Chondrocyte (in vitro differentiated cells): ENCODE measurements at places on chromosomes 12 and 14. TPM values are rescaled to one million over a fixed set of nuclear protein-coding genes. Genes with fewer than 3 reads are reported as not detected.

DNA sequence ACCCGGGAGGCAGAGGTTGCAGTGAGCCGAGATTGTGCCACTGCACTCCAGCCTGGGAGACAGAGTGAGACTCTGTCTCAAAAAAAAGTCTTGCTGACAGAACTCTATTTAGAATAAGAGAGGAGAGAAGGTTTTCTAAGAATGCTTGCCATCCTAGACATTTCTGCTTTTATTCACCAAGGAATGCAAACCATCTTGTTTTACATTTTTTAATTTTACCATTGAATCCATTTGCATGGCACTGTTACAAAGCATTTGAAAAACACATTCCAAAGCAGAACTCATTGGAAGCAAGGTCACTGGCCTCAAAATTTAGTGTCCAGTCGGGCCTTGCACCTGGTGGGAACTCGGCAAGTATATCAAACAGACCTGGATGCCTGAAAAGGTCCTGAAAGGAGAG lies 44.2 kb upstream of the RASSF3 start:
- no peak for DNase-seq

DNA sequence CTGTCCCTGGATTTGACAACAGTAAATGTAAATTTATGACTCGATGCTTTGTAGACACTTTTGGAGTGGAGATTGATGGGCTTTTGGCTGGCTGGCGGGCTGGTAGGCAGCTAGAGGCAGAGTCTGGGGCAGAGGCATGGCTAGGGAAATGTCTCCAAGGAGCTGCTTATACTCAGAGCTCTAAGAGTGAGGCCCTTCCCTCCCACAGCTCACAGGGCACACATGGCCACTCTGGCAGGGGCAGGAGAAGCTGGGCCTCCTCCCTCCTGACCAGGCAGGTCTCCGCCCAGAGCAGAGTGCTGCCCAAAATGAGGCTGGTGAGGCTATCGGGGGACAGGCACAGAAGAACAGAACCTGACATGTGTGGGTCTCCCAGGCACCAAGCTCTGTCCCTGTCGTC lies 67.5 kb downstream of the GALNT16 start:
- peak; percentile 72 for DNase-seq

DNA sequence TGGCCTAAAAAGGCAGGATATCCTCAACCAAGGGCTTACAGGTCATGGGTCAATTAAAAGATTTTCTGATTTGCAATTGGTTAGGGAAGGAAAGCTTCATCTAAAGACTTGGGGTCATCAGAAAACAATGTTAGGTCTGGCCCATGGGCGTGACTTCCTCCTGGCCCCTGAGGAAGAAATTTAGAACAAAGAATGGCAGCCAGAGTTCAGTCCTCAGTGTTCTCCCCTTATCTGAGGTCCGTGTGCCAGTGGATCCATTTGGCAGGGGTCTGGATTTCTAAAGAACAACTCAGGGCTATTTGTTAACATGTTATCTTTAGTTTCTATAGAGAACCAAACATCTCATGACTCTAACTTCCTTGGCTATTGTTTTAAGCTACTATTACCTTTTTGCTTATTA lies 27.8 kb upstream of the NFYB start:
- DNase-seq: no peak

Gene ALG10
- total RNA-seq: 4.5 to 7.5 TPM (median 5.9 TPM) in 3 replicates

Gene RFX4
- not detected in 3 replicates for total RNA-seq

DNA sequence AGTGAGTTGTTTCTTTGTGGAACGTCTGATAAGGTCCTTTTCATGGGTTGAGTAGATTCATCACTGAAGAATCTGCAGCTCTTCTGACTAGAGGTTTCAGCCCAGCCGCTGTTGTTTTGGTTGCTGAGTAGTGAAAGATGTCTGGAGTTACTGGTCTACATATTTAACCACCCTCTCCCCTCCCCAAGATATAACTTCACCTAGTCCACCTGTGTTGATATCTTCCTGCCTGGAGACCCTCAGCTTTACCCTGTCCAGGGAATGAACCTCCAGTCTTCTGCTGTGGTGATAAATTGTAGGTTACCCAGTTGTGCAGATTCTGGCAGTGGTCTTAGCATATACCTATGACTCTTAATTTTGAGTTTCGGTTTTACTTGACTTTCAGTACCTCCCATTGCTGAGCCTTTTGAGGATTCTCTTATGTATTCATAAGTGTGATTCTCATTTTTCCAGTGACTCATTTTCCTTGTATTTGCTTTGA lies 62.9 kb downstream of the CCDC91 start:
- DNase-seq: no peak

Gene TMEM179
- 0.54 to 1.2 TPM (median 0.75 TPM) in 3 replicates for total RNA-seq

Gene CIDEB
- total RNA-seq: not detected in 3 replicates

Gene EPS8
- 114 to 181 TPM (median 120 TPM) in 3 replicates for total RNA-seq

- DNase-seq: no peak
Measured at GRCh38 chr14:62886461-62886860, 158.8 kb downstream of the KCNH5 start.

DNA sequence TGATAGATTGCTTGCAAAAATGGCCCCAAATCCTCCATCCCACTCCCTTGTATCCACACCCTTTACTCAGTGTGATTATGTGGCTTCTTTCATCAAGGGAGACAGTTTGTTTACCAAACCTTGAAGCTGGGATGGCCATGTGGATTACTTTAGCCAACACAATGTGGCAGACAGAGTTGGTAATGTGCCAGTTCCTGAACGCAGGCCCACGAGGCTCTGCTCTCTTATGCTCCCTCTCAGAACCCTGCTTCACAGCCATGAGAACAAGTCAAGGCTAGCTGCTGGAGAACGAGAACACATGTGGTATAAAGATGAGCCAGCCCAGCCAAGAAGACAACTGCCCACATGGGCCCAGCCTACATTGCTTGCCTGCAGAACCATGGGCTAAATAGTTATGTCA lies 162.3 kb downstream of the NDUFA12 start:
- no peak for DNase-seq

- no peak for DNase-seq
Measured at GRCh38 chr12:48281811-48282210, 68.9 kb downstream of the ZNF641 start.

DNA sequence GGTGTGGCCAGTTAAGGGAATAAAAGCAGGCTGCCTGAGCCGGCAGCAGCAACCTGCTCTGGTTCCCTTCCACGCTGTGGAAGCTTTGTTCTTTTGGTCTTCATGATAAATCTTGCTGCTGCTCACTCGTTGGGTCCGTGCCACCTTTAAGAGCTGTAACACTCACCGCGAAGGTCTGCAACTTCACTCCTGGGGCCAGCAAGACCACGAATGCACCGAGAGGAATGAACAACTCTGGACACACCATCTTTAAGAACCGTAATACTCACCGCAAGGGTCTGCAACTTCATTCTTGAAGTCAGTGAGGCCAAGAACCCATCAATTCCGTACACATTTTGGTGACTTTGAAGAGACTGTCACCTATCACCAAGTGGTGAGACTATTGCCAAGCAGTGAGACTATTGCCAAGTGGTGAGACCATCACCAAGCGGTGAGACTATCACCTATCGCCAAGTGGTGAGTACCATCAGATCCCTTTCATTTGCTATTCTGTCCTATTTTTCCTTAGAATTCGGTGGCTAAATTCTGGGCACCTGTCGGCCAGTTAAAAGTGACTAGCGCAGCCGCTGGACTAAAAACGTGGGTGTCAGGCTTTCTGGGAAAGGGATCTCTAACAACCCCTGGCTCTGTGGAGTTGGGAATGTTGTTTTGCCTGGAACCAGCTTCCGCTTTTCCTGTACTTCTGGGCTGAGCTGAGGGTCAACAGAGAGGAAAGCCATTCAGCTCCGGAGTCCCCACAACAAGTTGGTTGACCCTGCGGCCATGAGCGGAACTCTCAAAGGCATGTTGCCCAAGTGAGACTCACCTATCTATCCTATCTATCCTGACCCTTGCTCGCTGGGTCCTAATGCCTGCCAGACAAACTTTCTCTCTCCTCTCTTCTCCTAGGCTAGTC lies at the start of gene DHRS2:
Gene DHRS2, plus strand, starts transcription at position 48 of the 895 bp plus-strand sequence. CDS start 2,501 bp downstream, outside the sequence.
- DNase-seq: no peak

- no peak for DNase-seq
Measured at GRCh38 chr12:91023326-91024004, 18.7 kb upstream of the EPYC start.

DNA sequence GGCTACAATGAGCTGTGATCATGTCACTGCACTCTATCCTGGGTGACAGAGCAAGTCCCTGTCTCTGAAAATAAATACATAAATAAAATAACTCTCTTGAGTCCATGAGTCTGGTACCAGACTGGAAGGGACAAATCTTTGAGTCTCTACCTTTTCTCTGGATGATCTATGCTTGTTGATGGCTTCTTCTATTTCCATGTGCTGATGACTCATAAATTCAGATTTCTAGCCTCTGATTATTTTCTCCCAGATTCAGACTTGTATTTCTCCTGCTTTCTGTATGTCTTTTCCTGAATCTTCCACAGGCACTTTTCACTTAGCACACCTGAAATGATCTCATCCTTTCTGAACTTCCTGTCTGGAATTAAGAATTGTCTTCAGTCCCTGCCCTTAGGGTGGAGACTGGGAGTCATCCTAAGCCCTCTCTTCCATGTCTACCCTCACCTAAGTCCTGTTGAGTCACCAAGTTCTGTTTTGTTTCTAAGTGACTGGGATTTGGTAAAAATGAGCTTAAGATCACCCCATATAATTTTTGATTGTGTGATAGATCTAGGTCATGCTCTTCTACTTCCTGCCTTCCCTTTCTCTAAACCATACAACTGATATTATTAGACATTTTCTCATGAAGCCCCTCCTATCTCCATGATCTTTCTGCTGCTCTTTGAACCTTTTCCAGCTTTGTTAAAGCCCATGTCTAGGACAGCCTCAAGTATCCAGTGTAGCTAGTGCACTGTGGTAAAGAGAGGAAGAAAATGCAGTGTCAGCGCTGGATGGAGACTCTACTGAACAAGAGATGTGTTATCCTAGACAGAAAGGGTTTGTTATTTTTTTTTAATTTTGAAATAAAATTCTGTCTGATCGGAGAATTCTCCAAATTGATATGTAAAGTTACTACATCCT lies 13.1 kb downstream of the AKAP6 start:
- no peak for DNase-seq

- DNase-seq: no peak
Measured at GRCh38 chr12:130192642-130193345, 30.5 kb downstream of the FZD10 start.

GRCh38 chr12:19482036-19482435 lies 42.7 kb downstream of the AEBP2 start:
- no peak for DNase-seq

- DNase-seq: peak; percentile 85
Measured at GRCh38 chr14:102922490-102923200, at the start of gene AMN. TSS of gene AMN (plus strand) at chr14:102922663. CDS start at chr14:102922689, 26 bp downstream.

Gene FAM222A
- 1.0 to 1.5 TPM (median 1.2 TPM) in 3 replicates for total RNA-seq

Gene PUS7L
- total RNA-seq: 6.9 to 14.1 TPM (median 7.7 TPM) in 3 replicates

- no peak for DNase-seq
Measured at GRCh38 chr12:93080452-93080851, 151.4 kb upstream of the EEA1 start.

Gene FLVCR2
- 1.4 to 1.7 TPM (median 1.7 TPM) in 3 replicates for total RNA-seq

GRCh38 chr12:3087758-3088650 lies 10.8 kb downstream of the TSPAN9 start:
- no peak for DNase-seq

GRCh38 chr12:92608151-92609091 lies 94.4 kb upstream of the PLEKHG7 start:
- no peak for DNase-seq

Gene INSM2
- not detected in 3 replicates for total RNA-seq

Gene IL31
- total RNA-seq: not detected in 3 replicates

Gene KRT6A
- not detected in 3 replicates for total RNA-seq

DNA sequence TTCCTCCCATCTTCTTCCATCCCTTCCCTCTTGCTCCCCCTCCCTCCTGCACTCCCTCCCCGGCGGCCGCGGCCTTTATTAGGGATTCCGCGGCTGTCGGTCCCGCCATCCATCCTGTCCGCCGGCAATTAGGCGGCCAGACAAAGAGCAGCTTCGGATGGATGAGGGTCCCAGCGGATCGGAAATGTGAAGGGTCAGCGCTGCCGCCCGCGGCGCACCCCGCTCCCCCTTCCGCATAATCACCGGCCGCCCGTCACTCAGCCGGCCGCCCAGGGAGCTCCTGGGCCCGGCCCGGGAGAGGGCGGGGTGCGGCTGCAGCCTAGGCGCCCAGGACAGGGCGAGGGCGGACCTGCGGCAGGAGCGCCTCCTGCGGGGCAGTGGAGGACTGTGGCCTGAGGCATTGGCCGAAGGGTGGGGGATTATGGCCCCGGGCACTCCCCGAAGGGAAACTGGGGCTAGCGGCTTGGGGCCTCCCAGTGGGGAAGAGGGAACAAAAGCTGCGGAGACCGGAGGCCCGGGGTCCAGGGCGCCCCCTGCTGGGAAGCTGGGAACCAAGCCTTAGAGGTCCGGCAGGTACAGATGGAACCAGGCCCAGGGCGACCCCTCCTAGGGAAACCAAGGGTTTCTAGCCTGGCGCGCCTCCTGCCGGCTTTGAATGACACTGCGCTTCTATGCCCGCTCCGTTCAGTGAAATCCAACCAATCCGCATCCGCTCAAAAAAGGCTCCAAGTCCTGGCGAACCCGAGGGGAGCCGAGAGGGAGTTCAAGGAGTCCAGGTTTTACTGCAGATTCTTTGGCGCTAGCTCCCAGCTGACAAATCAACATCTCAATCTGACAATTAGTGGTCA lies 4.4 kb upstream of the DNAJC22 start:
- DNase-seq: no peak

DNA sequence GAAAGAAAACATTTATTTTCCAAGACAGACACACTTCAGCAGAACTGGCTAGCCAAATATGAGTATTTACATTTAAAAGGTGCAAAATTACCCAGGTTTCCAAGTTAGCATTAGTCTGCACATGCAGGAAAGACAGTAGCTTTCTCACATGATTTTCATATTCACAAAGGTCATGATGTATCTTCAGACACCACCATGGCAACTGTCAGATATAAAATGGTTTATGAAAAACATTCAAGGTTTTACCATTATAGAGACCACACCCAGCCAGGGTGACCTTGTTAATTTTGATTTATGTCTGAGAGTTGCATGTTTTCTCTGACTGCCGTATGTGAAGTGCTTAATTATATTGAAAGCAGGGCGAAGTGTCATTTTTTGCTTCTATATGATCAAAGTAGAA lies 91.2 kb downstream of the GXYLT1 start:
- DNase-seq: no peak

DNA sequence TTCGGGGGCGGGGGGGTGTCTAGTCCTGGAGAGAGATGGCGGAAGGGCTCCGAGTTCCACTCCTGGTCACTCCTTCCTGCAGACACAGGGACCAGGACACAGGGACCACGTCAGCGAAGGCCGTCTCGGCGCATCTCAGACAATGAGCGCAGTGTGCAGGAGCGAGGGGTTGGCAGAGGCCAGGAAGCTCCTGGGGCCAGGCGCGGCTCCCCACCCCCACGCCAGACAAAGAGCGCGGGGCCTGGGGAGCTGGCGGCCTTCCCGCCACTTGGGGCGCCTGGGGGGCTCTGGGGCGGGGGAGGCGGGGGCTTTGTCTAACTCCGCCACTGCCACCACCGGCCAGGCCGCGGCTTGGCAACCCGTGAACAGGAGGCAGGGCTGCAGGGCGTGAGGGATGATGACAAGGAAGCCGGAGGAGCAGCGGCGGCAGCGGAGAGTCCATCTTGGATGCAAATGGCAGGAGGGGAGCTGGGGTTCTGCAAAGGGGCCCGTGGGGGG lies 2.2 kb downstream of the CDK2AP1 start:
- DNase-seq: peak; percentile 94

- no peak for DNase-seq
Measured at GRCh38 chr12:132071040-132071810, 72.9 kb downstream of the DDX51 start.

Gene TAS2R46
- 0.51 to 1.1 TPM (median 0.70 TPM) in 3 replicates for total RNA-seq
